Activated CD4-positive, alpha-beta memory T cell treated with anti-CD3 and anti-CD28 coated beads for 36 hours (primary cell): ENCODE measurements at places on chromosomes 12 and 14. TPM values are rescaled to one million over a fixed set of nuclear protein-coding genes. Genes with fewer than 3 reads are reported as not detected.

GRCh38 chr14:63632932-63633514 lies 8.6 kb downstream of the WDR89 start:
- no peak for DNase-seq

PPP4R4 gene
- total RNA-seq = 19.2 TPM

DNA sequence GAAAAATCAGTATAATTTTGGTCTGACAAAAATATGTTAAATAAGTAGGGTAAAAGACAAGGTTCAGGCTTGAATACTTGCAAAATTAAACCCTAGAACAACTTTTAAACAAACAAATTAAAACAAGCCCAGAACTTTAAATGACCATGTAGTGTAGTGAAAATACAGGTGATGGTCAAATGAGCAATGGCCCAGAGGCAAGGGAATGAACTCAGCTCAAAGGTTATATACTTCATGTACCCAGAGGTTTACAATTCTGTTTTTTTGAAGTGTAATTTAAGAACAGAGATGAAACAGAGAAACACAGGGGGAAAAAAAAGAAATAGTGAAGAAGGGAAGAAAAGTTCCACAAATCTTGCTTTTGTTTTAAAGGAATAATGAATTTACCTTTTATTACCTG lies 949.2 kb downstream of the TRHDE start:
- DNase-seq = no peak

TCL1A gene
- not detected for total RNA-seq

CELA1 gene
- not detected for total RNA-seq

CLEC1B gene
- not detected for total RNA-seq

AGAP2 gene
- 34.0 TPM for total RNA-seq

DNA sequence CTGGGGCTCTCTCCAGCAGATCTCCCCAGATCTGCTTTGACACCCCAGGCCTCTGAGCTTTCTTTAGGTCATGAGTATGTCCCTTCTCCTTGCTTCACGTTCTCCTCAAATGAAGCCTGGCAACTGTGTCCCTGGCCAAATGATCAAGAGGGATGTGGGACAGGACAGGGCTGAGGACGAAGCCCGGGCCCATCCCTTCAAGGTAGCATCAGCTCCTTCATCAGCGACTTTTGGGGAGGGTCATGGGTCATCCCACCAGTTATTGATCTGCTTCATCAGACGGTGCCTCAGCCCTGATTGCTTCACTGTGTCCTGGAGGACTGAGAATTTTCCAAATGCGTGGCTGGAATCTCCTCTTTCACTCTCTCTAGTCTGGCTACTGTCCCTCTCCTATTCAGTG lies 32.3 kb downstream of the ACADS start:
- no peak for DNase-seq

GRCh38 chr14:86012461-86012860 lies 482.5 kb downstream of the FLRT2 start:
- no peak for DNase-seq

ACAD10 gene
- total RNA-seq = 22.5 TPM

DNA sequence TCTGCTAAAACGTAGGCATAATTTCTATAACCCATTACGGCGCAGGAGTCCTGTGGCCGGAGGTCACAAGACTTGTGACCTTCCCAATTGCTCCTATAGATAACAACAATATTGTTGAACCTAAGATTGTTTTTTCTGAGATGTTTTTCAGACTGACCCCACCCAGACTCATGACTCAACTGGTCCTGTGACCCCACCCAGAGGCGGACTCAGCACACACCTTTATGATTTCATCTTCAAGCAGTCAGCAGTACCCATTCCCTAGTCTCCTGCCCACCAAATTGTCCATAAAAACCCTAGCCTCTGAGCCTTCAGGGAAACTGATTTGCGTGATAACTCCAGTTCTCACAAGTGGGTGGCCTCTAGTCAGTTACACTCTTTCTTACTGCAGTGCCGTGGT lies 5.9 kb upstream of the PPP4R3A start:
- no peak for DNase-seq

- peak; percentile 71 for DNase-seq
Measured at GRCh38 chr12:48795550-48796455, 6.9 kb upstream of the ADCY6 start.

DNA sequence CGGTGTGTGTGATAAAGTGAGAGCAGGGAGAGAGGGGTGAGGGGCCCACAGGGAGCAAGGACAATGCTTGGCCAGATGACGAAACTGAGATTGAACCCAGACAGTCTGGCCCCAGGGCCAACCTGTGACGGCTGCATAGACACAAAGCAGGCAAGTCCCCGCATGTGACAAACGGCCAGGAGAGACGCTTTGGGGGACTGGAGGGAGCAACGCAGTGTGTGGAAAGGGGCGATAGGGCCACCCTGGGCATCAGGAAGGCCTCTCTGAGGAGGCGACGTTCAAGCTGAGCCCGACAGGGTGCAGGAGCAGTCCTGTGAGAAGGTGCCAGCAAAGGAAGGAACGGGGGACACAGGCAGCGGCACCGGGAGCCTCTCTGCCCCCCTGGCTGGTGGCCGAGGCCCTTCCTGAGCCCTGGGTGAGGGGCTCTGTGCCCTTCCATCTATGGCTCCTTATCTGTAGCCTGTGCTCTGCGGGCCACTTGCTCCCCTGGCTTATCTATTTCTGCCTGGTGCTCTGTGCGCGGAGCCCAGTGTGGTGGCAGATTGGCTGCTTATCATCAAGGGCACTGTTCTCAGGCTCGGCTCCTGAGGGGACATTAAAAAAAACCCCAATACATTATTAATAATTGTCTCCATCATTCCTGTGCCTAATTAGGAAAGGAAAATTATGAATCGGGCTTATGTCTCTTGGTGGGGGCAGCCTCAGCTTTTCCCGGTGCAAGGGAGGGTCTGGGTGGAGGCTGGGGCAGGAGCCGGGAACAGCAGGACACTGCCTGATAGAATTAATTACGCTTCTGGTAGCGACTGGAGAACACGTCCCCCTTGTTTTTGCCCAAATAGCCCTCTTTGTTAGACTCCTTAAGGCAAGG lies 39.8 kb downstream of the PRIMA1 start:
- DNase-seq = no peak

ANHX gene
- total RNA-seq = not detected

DNA sequence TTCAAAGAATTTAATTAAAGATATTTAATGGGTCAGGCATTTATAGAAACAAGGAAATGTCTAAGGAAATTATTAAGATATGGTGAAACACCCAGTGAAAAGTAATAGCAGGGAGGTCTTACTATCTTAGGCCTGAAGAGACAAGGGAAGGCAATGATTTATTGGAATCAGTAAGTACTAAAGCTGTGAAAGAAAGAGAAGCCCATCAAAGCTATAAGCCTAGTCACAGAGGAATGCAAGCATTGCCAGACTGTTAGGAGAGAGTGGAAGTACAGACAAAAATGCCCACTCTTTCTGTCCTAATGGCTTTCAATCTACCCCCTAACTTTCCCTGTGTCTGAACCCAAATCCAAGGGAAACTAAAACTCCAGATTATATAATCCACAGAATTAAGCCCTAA lies 69.2 kb upstream of the PIK3C2G start:
- DNase-seq = no peak

GRCh38 chr12:81520064-81520945 lies 238.8 kb downstream of the PPFIA2 start:
- no peak for DNase-seq

GRCh38 chr12:124453419-124454351 lies 113.7 kb downstream of the NCOR2 start:
- peak; percentile 94 for DNase-seq

DNA sequence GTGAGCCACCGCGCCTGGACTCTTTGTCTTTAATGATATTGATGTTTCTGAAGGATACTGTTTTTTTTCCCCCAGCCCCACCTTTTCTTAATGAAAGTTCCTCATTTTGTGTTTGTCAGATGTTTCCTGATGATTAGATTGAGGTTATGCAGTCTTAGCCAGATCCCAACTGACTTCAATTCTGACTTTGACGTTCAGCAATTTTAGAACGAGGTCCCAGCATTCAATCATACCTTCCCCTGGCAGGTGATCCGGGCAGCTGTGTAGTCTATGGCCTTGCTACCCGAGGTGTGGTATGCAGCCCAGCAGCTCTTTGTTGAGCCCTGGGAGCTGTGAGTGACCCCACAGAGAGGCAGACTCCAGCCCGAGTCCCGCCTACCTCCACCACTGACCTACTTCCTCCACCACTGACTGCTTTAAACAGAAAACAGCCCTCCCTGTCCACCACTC lies 82.7 kb downstream of the LGMN start:
- DNase-seq = no peak

GRCh38 chr14:99360774-99361595 lies 89.0 kb upstream of the BCL11B start:
- DNase-seq = no peak

GRCh38 chr12:11978726-11979384 lies 91.9 kb upstream of the BCL2L14 start:
- no peak for DNase-seq

PLCZ1 gene
- not detected for total RNA-seq

GRCh38 chr14:50116966-50117365 lies 594 bp upstream of the VCPKMT start:
- DNase-seq = no peak

DNA sequence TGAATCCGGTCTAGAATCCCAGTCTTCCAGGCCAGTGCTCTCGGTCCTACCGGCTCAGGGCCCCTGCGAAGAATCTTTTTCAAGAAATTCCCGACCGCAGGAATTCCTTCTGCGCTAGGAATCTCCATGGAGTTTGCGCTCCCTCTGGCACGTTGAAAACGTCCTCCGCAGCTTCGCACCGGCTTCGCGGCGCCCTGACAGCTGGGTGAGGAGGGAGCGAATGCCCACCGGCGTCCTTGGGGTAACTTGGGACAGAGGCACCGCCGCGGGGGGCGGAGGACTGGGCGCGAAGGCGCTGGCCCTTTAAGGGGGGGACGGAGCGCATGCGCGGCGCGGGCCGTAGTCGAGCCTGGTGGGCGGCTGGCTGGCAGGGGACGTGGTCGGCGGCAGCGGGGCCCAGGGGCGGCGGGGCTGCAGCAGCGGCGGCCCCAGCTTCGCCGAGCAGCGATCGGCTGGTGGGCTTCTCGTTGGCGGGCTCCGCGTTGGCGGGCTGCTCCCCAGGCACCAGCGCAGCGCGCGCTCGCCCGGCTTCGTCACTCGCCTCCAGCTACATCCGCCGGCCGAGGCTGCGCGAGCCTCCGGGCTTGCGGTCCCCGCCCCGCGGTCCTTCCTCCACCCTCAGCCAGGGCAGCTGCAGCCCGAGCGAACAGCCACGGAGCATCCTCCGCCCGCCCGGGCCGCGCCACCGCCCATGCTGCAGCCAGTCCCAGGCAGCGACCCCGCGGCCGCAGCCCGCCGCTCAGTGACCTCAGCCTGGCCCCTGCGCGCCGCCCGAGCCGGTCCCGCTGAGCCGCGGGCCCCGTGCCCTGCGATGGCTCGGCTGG lies at the start of gene VASH1:
Gene VASH1, plus strand, starts transcription at position 333 of the 824 bp plus-strand sequence. CDS start 1,354 bp downstream, outside the sequence.
- DNase-seq = peak; percentile 73

DNA sequence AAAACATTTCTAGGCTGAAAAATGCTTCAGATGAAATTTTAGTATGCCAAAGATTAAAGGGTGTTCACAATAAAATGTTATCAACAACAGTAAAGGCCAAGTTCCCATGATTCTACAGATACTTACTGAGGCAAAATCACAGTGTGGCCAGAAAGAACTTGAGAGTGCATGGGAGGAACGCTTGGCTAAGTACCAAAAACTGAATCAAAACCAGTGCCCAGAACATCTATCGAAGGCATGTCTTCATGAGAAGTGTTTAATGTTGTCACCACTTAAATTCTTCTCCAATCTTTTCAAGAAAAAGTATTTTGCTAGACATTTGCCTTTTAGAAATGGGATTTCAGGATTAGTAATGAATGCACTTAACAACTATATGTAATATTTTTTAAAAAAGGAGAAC lies 41.5 kb downstream of the KIF21A start:
- DNase-seq = no peak

DNA sequence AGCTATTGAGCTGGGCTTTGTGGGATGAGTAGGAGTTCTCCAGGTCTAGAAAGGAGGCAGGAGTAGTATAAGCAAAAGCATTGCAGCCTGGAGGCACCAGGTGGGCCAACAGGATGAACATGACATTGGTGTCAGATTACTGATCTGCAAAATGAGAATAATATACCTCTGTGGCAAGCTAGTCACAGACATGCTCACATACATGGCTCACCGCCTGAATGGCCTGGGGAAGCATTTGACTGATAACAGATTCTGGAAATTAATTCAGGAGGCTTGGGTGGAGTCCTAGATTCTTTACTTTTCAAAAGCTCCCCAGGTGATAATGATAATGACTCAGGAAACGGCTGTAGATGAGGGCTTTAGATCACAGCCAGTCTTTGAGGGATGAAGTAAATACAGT lies 709 bp downstream of the TCL1B start:
- no peak for DNase-seq

COX8C gene
- total RNA-seq = not detected

RNASE3 gene
- total RNA-seq = not detected

LHX5 gene
- total RNA-seq = not detected

GRCh38 chr12:125772403-125772802 lies 707.2 kb downstream of the AACS start:
- no peak for DNase-seq

KERA gene
- not detected for total RNA-seq

GRCh38 chr14:50222055-50222613 lies 9.2 kb downstream of the SOS2 start:
- no peak for DNase-seq

GRCh38 chr12:2229661-2230539 lies 177.1 kb downstream of the CACNA1C start:
- DNase-seq = no peak

DNA sequence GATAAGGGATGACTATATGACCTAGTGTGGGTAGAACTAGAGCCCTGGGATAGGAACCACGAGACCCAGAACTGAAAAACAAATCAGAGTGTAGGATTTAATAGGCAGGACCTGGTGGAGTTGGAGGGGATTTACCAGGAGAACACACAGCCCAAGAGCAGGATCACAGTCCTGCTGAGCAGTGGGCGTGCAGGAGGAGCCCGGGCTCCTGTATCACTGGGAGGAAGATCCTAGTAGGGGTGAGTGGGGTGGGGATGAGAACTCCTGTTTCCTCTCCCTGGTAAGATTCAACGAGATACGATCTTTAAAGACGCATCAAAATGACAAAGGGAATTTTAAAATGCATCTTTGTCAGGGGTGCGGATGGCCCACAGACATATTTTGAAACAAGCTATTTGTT lies 220.1 kb downstream of the GALC start:
- DNase-seq = no peak

DNA sequence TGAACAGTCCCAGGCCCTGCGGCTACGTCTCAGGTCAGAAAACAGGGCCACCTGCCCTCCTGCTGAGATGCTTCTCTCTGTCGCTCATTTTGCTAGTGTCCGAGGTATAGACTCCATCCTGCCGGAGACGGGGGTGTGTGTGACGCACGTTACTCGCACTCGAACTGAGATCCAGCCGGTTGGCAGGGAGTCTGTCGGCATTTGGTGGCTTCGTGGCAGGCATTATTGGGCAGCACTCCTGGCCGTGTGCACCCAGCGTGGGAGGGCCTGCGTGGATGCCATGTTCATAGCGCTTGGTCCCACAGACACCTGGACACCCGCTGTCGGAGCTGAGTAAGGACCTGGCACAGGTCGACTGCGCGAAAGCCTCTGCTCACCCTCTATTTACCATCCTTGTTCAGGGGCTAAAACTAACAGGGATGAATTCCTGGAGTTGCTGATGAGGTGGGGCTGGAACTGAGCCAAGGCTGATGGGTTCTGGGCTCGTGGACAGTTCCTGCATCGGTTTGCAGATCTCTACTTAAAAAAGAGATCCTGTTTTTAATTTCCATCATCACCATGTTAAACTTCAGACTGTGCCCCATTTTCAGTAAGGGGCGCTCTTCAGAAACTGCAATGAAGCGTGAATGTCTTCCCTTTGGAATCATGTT lies 28.6 kb downstream of the AACS start:
- no peak for DNase-seq

IL22 gene
- total RNA-seq = 5.4 TPM

C12orf54 gene
- total RNA-seq = not detected
